Upper lobe of left lung (tissue), 6 donors: ENCODE measurements at places on chromosomes 11 and 22.

GRCh38 chr11:68137833-68138232 lies 16.6 kb upstream of the CHKA start:
- no peaks in the 10 kb centered on the region for H3K27me3 ChIP-seq
- H3K4me1 ChIP-seq = peaks cover 26% of the 10 kb centered on the region
- no peak overlapping the region for H3K27ac ChIP-seq
- DNase-seq = no peak
- no peaks in the 10 kb centered on the region for H3K36me3 ChIP-seq
- no peak overlapping the region for H3K4me3 ChIP-seq

DNA sequence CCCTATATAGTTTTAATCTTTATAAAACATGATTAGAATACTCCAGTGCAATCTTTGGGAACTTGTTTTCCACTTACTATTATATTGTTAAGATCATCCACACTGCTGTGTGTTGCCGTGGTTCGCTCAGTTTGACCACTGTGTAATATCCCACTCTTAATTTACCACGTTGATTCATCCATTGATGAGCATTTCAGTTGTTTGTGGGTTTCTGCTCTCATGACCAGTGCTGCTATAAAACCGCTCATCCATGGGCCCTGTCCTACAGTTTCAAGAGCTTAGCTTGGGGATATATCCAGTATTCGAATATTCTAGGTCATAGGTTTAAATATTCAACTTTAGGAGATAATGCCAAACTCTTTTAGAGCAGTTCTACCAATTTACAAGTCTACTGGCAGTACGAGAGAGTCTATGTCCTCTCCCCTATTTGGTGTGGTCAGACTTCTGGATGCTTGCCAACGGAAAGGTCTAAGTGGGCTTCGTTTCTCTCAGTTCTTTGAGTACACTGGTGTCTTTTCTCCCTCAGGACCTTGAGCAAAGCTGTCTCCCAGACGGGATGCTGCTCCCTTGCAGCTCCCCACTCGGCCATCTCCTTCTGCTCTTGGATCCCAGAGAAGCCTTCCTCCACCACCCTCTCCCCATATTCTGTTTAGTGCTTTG lies 94.9 kb upstream of the ALX4 start:
- H3K27me3 ChIP-seq = no peaks in the 10 kb centered on the region
- no peaks in the 10 kb centered on the region for H3K4me1 ChIP-seq
- no peak for DNase-seq
- no peak overlapping the region for H3K4me3 ChIP-seq

DNA sequence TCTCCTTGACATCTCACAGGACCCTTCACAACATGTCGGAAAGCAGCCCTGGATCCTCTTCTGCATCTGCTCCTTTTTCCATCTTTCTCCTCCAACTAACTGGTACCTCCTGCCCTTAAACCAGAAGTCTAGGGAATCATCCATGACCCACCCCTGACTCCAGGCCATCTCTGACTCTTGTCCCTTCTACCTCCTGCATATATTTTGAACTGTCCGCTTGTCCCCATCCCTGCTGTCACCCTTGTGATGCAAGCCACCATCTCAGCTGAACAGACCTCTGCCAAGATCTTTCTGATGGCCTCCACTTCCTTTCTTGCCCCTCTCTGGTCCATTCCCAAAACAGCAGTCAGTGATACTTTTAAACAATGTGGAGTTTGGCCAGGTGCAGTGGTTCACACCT lies 7.0 kb downstream of the RIBC2 start:
- no peaks in the 10 kb centered on the region for H3K36me3 ChIP-seq
- H3K4me3 ChIP-seq = no peak overlapping the region
- no peak overlapping the region for H3K27ac ChIP-seq
- DNase-seq = no peak
- H3K4me1 ChIP-seq = no peaks in the 10 kb centered on the region

DNA sequence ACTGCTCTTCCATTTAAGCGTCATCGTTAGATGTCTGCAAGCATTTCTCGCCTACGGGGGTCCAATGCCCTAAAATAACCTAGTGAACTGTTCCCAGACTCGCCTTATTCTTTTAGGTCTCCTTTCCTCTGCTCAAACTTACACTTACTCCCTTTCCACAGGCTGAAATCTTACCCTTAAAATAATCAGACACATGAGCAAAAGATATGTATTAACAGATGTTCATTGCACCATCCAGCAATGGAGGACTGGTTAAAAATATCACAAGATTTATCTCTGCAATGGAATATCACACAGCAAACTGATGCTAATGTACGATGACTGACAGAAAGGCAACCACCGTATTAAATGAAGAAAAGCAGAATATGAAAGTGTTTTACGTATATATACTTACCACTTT lies 1.6 kb upstream of the CSTF3 start:
- H3K36me3 ChIP-seq = no peaks in the 10 kb centered on the region
- no peak overlapping the region for H3K4me3 ChIP-seq
- no peak overlapping the region for H3K27ac ChIP-seq
- no peak for DNase-seq
- H3K4me1 ChIP-seq = peaks cover 9% of the 10 kb centered on the region

- H3K27ac ChIP-seq = no peak overlapping the region
- no peak overlapping the region for H3K4me3 ChIP-seq
- no peak for DNase-seq
- no peaks in the 10 kb centered on the region for H3K27me3 ChIP-seq
- H3K36me3 ChIP-seq = no peaks in the 10 kb centered on the region
Observed at GRCh38 chr11:3058753-3059664, 1.8 kb upstream of the CARS1 start.
